Aorta (tissue), 5 donors: ENCODE measurements at places on chromosomes 6 and 20.

DNA sequence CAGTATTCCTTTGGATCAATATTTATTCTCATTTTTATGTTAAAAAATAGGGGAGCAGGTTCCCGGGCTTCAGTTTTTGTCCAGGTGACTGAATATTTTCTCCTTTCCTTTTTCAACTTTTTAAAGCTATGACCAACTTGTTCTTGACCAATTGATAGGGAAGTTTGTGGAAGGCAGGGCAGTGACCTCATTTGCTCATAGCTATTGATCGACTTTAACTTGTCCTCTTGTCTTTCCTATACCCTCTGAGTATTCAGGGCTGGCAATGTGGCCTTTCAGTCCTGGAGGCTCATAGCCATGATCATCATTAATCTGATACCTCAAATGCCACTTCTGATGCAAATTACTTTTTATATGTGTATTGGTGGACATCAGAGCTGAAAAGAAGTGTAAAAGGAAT is 448.8 kb downstream of the KIF16B start:
- no peaks in the 10 kb centered on the region for H3K27me3 ChIP-seq
- H3K4me1 ChIP-seq, result no peaks in the 10 kb centered on the region
- no peak overlapping the region for H3K27ac ChIP-seq
- DNase-seq, result no peak
- H3K4me3 ChIP-seq, result no peak overlapping the region

- no peaks in the 10 kb centered on the region for H3K4me1 ChIP-seq
- H3K36me3 ChIP-seq, result no peaks in the 10 kb centered on the region
- DNase-seq, result no peak
Observed at GRCh38 chr6:25706314-25707014, 48.1 kb upstream of the SLC17A4 start.

GRCh38 chr20:35767683-35768481 is 3.9 kb upstream of the PHF20 start:
- H3K27ac ChIP-seq, result peak overlapping the region; percentile 8
- no peak overlapping the region for H3K4me3 ChIP-seq
- peak; percentile 79 for DNase-seq
- no peaks in the 10 kb centered on the region for H3K27me3 ChIP-seq

- DNase-seq, result no peak
- no peaks in the 10 kb centered on the region for H3K36me3 ChIP-seq
- H3K4me1 ChIP-seq, result no peaks in the 10 kb centered on the region
- H3K4me3 ChIP-seq, result no peak overlapping the region
- H3K27me3 ChIP-seq, result no peaks in the 10 kb centered on the region
Observed at GRCh38 chr6:143115728-143116127, 55.0 kb downstream of the AIG1 start.

DNA sequence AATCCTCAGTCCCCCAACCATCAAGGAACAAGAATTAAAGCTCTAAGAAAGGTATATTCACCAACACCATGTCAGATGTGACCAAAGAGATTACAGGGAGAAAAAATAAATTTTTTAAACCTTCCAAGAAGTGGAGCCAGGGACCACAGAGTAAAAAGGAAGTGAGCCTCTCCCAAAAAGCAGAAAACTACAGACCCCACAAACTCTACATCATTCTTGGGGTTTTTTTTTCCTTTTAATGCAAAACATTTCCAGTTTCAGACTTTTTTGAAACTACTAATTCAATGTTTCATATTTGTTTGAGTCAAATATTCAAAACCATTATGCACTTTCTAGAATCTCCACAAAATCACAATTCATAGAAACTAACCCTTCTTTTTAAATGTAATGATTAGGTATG is 6.8 kb upstream of the IL17F start:
- DNase-seq, result no peak
- no peak overlapping the region for H3K27ac ChIP-seq
- H3K4me1 ChIP-seq, result no peaks in the 10 kb centered on the region
- H3K4me3 ChIP-seq, result no peak overlapping the region
- H3K27me3 ChIP-seq, result no peaks in the 10 kb centered on the region

- no peak overlapping the region for H3K4me3 ChIP-seq
- no peaks in the 10 kb centered on the region for H3K36me3 ChIP-seq
- no peak for DNase-seq
- H3K27me3 ChIP-seq, result no peaks in the 10 kb centered on the region
- H3K27ac ChIP-seq, result no peak overlapping the region
- H3K4me1 ChIP-seq, result no peaks in the 10 kb centered on the region
Observed at GRCh38 chr6:106763361-106763760, 134.0 kb downstream of the QRSL1 start.

GRCh38 chr20:45857882-45858216 is 435 bp downstream of the ZSWIM3 start:
- no peak for DNase-seq
- no peaks in the 10 kb centered on the region for H3K27me3 ChIP-seq
- peak overlapping the region; percentile 55 for H3K4me3 ChIP-seq

- H3K27me3 ChIP-seq, result no peaks in the 10 kb centered on the region
- no peaks in the 10 kb centered on the region for H3K4me1 ChIP-seq
- H3K4me3 ChIP-seq, result no peak overlapping the region
- no peaks in the 10 kb centered on the region for H3K36me3 ChIP-seq
- no peak overlapping the region for H3K27ac ChIP-seq
- no peak for DNase-seq
Observed at GRCh38 chr6:6723361-6723760, 134.8 kb downstream of the LY86 start.

DNA sequence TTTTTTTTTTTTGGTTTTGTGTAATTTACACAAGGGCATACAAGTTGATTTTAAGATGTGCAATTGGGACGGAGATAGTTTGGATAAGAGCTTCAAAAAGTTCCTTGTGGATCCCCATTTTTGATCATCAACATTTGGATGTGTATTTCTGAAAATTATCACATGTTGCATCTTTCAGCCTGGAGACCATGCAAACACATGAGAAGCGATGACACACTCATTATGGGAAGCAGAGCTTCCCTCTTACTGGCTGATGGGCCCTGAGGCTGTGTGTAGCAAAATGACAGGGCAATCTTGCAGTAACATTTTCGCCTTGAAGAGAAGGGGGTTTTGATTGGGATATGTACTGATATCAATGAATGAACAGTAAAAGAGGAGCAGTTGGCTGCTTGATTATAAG is 22.0 kb upstream of the RIPK1 start:
- no peak for DNase-seq
- no peaks in the 10 kb centered on the region for H3K36me3 ChIP-seq
- H3K4me3 ChIP-seq, result no peak overlapping the region
- no peaks in the 10 kb centered on the region for H3K4me1 ChIP-seq

GRCh38 chr6:105493736-105494135 is 90.9 kb upstream of the PREP start:
- peaks cover 2% of the 10 kb centered on the region for H3K4me1 ChIP-seq
- no peaks in the 10 kb centered on the region for H3K36me3 ChIP-seq

DNA sequence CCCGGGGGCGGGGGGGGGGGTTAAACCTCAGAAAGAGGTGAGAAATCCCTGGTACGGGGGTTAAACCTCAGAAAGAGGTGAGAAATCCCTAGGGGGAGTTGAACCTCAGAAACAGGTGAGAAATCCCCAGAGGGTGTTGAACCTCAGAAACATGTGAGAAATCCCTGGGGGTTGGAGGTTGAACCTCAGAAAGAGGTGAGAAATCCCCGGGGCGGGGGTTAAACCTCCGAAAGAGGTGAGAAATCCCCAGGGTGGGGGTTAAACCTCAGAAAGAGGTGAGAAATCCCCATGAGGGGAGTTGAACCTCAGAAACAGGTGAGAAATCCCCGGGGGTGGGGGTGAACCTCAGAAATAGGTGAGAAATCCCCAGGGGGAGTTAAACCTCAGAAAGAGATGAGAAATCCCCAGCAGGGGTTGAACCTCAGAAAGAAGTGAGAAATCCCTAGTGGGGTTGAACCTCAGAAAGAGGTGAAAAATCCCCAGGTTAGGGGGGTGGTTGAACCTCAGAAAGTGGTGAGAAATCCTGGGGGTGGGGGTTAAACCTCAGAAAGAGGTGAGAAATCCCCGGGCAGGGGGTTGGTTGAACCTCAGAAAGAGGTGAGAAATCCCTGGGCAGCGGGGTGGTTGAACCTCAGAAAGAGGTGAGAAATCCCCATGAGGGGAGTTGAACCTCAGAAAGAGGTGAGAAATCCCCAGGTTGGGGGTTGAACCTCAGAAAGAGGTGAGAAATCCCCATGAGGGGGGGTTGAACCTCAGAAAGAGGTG is 87.4 kb downstream of the PLG start:
- no peak overlapping the region for H3K27ac ChIP-seq
- H3K4me1 ChIP-seq, result no peaks in the 10 kb centered on the region
- H3K4me3 ChIP-seq, result no peak overlapping the region
- no peaks in the 10 kb centered on the region for H3K36me3 ChIP-seq
- no peak for DNase-seq
- H3K27me3 ChIP-seq, result no peaks in the 10 kb centered on the region

DNA sequence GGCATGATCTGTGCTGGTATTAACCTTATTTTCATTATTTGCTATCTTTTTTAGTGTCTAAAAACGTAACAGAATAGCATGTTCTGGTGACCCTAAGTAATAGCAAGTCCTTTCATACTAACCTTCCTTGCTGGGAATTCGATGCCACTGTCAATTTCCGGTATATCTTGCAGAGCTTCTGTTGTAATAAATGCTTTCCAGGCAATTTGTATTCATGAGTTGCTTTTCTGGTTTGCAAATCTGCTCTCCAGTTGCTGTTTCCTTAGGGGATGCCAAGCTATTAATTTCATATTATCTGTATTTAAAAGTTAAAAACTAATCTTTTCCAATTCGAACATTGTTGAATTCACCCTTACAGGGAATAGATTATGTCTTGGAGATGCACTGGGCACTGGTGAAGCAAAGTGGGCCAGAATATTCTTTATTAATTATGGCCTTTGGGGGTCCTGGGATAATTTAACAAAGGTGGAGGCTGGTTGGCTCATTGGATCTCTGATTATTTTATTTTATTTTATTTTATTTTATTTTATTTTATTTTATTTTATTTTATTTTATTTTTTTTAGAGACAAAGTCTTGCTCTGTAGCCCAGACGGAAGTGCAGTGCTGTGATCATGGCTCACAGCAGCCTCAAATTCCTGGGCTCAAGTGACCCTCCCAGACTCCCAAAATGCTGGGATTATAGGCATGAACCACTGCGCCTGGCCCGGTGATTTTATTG is 123.6 kb upstream of the GLP1R start:
- no peaks in the 10 kb centered on the region for H3K4me1 ChIP-seq
- no peak overlapping the region for H3K4me3 ChIP-seq
- no peak overlapping the region for H3K27ac ChIP-seq
- H3K27me3 ChIP-seq, result no peaks in the 10 kb centered on the region
- no peak for DNase-seq

DNA sequence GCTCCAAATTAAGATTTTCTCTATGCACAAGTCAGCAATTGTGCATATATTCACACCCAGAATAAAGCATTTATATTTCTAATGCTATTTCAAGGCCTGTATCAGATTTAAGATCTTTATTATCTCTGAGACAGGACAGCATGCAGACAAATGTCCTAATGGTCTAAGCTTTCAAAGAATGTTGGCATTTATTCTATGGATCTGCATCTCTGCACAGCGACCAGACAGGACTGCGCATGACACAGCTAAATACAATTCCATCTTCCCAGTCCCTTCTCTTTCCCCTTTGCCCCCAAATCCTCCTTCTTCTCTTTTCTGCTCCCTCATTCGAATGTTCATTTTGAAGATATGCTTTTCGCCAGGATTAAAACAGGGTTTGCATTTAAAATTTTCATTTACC is 478.5 kb downstream of the PKHD1 start:
- no peaks in the 10 kb centered on the region for H3K4me1 ChIP-seq
- H3K27me3 ChIP-seq, result no peaks in the 10 kb centered on the region
- H3K4me3 ChIP-seq, result no peak overlapping the region

DNA sequence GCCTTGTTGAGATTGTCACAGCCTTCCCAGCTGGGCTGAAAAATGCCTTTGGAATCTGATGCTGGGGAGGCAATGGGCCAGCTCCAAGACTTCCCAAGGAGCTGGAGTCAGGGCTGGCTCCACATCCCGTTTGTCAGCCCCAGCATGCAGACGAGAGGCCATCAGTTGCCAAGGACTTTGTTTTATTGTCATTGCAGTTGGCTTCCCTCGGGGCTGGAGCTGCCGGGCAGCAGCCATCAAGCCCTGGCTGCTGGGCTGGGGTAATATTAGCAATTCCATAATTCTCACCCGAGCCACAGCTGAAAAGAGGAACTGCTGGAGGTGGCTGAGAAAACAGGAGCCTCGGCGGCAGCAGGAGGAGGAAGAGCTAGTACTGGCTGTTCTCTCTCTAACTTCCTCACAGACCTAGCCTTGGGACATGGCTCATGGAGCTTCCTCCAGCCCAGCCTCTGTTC is 182.5 kb downstream of the CDC5L start:
- peak overlapping the region; percentile 9 for H3K27ac ChIP-seq
- H3K4me1 ChIP-seq, result no peaks in the 10 kb centered on the region
- no peak overlapping the region for H3K4me3 ChIP-seq
- no peaks in the 10 kb centered on the region for H3K36me3 ChIP-seq
- H3K27me3 ChIP-seq, result no peaks in the 10 kb centered on the region

DNA sequence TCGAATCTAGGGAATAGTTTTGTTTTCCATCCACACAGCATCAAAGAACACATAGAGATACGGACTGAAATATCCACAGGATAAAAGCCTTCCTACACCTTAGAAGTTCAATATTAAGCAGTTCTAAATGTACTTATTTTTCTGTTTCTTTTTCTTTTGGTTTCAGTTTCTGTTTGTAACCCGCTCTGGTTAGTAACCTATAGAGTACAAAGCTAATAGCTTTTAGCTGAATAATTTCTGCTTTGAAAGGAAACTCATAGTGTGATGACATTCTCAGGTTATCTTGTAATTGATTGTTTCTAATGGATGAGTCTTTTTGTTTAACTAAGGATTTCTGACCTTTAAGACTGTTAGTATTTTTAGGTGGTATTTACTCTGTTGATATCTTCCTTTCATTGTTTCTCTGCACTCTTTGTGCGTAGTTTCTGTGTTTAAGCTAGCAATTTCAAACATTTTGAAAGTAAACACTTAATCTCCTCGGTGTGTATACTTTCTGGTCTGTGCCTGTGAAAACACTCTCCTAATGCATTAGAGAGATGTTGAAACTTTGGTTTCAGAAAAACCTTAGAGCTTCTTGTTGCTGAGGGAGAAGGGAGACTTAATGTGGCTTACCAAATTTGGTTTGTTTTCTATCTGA is 385.5 kb downstream of the HDGFL1 start:
- H3K4me3 ChIP-seq, result peak overlapping the region; percentile 54
- no peaks in the 10 kb centered on the region for H3K27me3 ChIP-seq
- peaks cover 2% of the 10 kb centered on the region for H3K4me1 ChIP-seq
- no peak for DNase-seq

GRCh38 chr6:168989421-168989820 is 264.2 kb downstream of the THBS2 start:
- H3K27ac ChIP-seq, result no peak overlapping the region
- no peak overlapping the region for H3K4me3 ChIP-seq
- no peaks in the 10 kb centered on the region for H3K4me1 ChIP-seq
- no peak for DNase-seq
